CD8-positive, alpha-beta memory T cell (primary cell): ENCODE measurements at places on chromosomes 11 and 22.

- DNase-seq, result no peak
Observed at GRCh38 chr11:121688055-121688491, 235.3 kb upstream of the SORL1-AS1 start.

- no peak for DNase-seq
Observed at GRCh38 chr11:37630866-37631265, 1032.8 kb upstream of the RAG2 start.

- DNase-seq, result no peak
Observed at GRCh38 chr22:31289344-31289743, 2.9 kb downstream of the PIK3IP1 start.

DNA sequence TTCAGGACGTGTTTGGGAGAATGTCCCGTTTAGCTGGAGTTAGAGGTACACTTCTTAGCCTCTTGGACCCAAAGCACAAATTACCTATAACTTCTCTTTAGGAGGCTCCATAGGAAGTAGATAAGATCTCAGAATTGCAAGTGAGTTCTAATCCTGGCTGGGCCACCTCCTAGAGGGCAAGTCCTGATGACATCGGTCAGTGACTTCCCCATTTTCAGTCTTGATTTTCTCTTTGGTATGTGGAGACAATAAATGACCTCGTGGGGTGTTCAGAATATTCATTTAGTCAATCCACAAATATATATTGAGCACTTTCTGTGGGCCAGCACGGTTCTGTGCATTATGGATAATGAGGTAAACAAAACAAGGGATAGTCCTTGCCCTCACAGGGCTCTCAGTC lies 208.6 kb downstream of the CWF19L2 start:
- DNase-seq, result no peak

GRCh38 chr11:35398881-35399280 lies 20.5 kb downstream of the SLC1A2 start:
- no peak for DNase-seq

- no peak for DNase-seq
Observed at GRCh38 chr22:20316217-20316843, 3.5 kb downstream of the DGCR6L start.

DNA sequence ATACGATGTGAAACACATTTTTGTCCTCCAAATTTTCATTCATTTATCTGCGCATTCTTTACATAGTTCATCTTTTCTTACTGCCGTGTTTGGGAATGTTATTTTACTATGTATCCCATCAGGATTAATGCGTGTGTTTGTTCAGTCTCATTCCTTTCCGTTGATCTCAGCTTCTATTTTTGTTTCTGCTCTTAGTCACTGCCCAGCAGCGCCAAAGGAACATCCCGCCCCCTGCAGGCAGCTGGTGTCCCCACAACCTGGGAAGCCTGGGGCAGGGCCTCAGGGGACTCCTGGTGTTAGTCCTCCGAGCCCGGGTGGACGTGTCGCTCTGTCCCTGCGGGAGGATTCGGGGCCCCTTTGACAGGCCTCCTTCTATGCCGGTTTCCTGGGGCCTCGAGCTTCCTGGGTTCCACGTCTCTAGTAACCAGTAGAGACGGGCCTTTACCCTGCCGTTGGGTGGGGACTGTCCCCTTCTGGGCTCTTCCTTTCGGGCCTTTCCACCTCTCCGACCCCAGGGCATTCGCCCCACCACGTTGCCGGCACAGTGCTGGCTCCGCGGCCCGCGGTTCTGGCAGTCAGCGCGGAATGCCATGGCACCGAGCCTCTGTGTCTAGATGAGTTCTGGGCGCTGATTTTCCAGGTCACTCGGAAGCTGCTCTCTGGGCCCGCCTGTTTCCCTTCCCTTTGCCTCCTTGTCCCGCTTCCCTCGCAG lies 39.8 kb downstream of the WEE1 start:
- peak; percentile 78 for DNase-seq

DNA sequence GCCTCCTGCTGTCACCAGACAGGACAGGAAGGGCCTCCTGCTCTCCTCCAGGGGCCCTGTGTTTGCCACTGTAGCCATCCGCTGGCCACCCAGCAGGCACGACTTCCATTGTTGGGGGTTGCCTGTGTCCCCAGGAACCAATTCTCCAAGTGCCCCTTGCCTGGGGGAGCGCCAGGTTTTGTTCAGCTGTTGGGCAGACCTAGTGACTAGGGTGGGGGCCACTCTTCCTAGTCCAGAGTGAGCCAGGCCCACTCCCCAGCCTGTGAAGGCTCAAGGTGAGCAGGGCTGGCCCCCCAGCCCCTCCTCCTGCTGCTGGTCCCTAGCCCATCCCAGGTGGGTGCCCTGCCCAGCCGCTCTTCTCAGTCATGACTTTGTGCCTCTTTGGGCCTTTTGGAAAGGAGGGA lies 30.9 kb downstream of the OSBPL5 start:
- no peak for DNase-seq

DNA sequence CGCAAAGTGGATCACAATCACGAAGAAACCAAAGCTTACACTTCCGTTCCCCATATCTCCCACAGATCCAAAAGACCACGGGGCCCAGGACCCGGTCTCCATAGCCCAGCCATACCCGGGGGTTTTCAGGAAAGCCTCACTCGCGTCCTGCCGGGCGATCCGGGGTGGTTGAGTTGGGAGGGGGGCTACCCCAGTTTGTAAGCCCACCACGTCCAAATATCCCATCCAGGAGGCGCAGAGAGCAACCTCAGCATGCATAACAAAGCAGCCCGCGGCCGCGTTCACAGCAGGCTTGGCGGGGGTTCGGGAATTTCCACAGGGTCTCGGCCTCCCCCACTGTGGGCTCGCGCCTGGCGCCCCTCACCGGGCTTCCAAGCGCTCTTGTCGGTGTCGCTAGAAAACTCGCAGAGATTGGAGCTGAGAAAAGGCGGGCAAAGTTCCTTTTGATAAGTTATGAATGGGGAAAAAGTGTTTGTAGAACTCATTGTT lies 9.5 kb downstream of the SDF2L1 start:
- no peak for DNase-seq

DNA sequence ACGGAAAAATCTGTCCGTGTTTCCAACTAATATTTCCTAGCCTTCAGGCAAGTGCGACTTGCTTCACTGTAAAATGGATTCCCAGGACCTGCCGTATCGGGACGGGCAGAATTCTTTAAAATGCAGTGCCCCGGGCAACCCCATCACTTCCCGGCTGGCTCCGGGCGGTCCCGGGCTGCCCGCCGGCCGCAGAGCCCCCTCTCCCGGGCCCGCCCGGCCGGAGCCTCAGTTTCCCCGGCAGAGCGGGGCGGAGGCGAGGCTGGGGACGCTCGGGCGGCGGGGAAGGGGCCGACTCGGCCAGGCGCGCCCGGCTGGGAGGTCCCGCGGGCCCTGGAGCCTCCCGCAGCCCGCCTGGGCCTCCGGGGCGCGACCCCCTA lies 84.2 kb upstream of the WNT7B start:
- no peak for DNase-seq

GRCh38 chr22:20174785-20175596 lies 24.1 kb upstream of the CCDC188 start:
- DNase-seq, result no peak

DNA sequence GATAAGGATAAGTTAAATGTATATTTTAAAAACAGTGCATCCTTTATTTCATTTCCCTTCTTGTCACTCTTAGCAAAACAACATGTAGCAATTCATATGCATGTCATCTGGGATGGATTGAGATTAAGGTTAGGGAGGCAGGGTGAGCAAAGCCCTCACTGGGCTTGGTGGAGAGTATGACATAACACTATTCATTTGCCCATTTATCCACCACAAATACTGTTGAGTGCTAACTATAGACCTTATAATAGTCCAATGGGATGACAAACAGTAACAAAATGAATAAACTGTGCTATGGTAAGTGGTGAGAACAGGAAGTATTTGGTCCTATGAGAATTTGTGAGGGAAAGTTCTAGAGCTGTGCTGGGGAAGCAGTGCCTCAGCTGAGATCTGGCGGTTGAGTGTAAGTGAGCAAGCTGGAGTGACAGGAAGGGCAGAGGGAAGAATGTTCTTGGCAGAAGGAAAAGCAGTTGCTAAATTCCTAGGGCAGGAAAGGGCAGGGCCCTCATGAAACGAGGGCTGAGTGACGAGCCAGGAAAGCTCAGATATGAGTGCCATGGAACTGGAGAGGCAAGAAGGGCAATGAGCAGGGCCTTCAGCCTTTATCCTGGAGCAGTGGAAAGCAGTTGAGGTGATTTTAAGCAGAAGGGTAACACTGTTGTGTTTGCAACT lies 6.7 kb downstream of the HSD17B12 start:
- DNase-seq, result no peak

- DNase-seq, result no peak
Observed at GRCh38 chr11:6596239-6596877, 7.1 kb downstream of the RRP8 start.

GRCh38 chr11:69965821-69966582 lies 112.1 kb upstream of the ANO1 start:
- DNase-seq, result no peak

DNA sequence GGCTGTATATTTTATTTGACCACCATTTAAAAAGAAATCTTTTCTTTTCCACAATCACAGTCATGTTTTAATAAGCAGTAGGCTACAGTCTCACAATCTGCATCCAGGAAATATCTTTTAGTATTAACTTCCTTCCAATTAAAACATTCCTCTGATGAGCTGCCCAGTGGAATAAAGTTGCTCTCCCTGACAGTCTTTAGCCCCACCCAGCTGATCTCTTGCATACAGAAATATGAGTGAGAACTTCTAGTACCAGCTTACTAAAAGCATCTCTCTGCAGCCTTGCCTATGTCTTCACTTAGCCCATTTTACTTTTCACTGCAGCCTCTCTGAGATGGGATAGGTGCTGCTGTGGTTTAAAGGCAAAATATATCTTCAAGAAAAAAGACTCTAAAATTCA lies 143.4 kb upstream of the ANO3 start:
- no peak for DNase-seq

- DNase-seq, result no peak
Observed at GRCh38 chr11:119103793-119104192, 2.1 kb upstream of the DPAGT1 start.

- no peak for DNase-seq
Observed at GRCh38 chr11:84398017-84398626, 1112.0 kb upstream of the CCDC90B start.

DNA sequence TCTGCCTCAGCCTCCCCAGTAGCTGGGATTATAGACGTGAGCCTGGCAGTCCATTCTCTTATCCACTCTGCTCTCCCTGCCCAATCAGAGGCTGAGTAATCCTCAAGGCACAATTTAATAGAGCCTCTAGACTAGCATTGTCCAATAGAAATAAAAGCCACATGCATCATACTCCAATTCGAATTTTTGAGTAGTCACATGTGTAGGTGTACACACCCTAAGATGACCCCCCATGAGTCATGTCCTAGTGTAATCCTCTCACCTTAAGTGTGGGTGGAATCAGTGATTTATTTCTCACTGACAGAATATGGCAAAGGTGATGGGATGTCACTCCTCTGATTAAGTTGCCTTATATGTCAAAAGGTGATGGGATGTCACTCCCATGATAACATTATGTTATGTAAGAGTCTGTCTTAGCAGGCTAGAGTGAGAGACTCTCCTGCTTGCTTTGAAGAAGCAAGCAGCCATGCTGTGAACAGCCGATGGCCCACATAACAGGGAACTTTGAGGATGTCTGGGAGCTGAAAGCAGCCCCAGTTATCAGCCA lies 61.3 kb downstream of the MN1 start:
- no peak for DNase-seq

- DNase-seq, result no peak
Observed at GRCh38 chr22:46173152-46173551, 22.8 kb downstream of the PPARA start.

DNA sequence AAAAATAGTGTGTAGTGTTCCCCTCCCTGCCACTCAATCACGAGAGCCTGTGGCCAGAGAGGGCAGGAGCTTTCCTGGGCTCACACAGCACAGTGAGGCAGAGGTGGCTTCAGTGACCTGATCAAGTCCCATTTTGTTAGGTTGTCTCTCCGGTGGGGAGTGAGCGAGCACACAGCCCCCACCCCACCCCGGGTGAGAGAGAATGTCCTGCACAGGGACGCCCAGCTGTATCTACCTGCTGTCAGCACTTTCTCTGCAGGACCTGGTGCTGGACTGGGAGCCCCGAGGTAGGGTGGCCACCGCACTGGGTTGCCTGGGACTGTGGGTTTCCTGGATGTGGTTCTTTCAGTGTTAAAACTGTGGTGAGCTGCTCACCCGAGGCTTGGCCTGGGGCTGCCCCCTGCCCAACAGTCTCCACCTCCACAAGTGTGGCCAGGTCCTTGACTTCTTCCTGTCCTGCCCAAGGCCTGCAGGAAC lies 6.1 kb downstream of the CAPN5 start:
- DNase-seq, result peak; percentile 40
